ENCODE measurements at places on chromosomes 16 and 17.
A peak's percentile ranks its signal among the peaks of the same experiment; 100 is the strongest.

GRCh38 chr16:10976634-10977033 is 32.3 kb downstream of the CLEC16A start:
- DNase-seq: no peak

- DNase-seq: peak; percentile 51
Measured at GRCh38 chr16:58020628-58021521, 4.7 kb upstream of the MMP15 start.

GRCh38 chr17:47649972-47650524 is 329 bp downstream of the KPNB1 start:
- no peak for DNase-seq

- DNase-seq: no peak
Measured at GRCh38 chr17:41546819-41547218, 18.7 kb upstream of the KRT19 start.

- no peak for DNase-seq
Measured at GRCh38 chr17:2022647-2023240, 2.4 kb downstream of the RTN4RL1 start.

- no peak for DNase-seq
Measured at GRCh38 chr16:15572329-15573001, 70.5 kb downstream of the MARF1 start.

GRCh38 chr17:35730400-35731005 is 936 bp upstream of the RASL10B start:
- no peak for DNase-seq

GRCh38 chr17:33753452-33753851 is 460.4 kb upstream of the ASIC2 start:
- no peak for DNase-seq

DNA sequence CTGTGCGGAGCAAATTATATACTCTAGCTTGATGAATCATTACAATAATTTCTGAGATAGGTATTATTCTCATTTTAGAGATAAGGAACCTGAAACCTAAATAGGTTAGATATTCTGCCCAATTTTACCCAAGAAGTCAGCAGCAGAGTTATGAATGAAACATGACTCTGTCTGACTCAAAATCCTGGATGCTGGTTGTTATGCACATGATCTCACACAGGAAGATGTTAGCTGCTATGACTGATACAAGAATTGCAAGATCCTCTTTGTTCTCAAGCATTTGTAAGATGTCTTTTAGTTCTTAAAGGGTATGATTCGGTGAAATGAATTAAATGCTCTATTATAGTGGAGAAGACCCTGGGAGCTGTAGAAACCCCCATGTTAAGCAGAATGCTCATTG is 447.8 kb downstream of the KIF2B start:
- no peak for DNase-seq

GRCh38 chr16:26985100-26986065 is 81.3 kb upstream of the C16orf82 start:
- no peak for DNase-seq

- DNase-seq: no peak
Measured at GRCh38 chr16:87881324-87882200, 12.3 kb upstream of the SLC7A5 start.

DNA sequence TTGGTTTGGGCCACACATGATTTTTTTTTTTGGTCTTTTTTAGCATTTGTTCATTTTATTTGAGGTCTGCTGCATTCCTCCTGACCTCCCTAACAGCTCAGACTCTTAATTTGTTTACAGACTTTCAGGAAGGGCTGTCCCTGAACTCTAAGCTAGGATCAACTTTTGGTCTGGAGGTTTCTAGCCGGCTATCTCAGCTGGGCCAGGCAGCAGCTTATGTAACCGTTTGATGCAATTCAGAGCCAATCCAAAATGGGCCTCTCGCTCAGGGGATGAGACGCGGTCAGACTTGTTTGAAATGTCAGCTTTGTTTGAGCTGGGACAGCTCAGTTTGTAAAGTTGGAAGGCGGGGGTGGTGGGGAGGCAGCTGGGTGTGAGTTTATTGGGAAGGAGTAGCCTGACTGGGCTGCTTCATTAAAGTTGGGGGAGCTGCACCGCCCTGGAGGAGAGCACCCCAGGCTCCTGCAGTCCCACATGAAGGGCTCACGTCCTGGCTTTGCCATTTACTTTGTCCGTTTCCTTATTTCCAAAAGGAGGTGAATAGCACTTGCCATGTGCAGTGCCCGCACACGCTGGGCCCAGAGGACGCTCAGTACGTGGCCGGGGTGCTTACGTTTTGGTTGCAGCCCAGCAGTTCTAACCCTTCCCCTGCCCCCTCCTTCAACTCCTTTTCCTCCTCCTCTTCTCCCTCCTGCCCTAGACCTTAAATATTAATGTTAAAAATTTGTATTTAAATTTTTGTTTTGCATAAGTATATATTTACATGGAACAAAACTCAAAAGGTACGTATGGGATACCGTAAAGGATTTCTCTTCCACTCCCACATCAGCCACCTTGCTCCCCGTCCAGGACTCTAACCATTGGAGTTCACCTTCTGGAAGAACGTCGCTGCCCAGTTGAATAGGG is 121.2 kb downstream of the SNX29 start:
- DNase-seq: peak; percentile 64

DNA sequence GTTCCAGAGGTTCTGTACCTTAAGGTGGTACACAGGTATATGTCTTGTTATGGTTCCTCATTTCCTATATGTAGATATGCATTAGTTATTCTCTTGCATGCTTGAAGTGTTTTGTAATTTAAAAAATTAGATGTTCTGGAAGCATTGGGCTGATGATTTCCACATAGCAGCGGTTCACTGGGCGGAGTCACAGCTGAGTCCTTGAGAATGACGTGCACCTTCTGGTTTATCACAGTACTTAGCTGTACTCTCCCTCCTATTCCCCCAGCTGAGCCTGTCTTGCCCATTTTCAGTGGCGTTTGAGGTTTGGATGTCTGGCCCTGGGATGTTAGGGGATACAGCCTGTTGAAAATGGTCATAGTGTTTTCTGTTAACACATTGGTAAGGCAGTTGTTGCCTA is 327.1 kb downstream of the SNX29 start:
- DNase-seq: no peak

DNA sequence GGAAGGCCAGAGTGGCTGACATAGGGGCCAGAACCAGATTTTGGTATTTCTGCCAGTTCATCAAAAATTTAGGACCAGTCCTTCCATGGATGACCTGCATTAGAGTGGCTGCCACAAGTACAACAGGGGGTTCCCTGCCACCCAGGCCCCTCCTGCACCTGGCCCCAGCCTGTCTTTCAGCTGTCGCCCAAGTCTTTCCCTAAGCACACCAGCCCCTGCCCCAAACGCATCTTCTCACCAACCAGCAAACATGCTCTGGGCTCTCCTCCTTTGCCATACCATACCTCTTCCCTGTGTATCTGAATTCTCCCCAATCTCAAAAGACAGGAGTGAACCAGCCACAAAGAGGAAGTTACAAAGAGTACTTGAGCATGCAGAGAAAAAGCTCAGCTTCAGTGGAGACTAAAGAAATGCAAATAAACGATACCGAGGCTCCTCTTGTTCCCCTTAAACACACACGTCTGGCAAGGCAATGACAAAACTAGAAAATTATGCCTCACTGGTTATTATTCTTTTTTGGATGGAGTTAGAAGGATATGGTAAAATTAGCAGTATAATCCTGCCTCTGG is 130.6 kb downstream of the DYNLRB2 start:
- no peak for DNase-seq
